ENCODE measurements at places on chromosomes 2 and 18. TPM values are rescaled to one million over a fixed set of nuclear protein-coding genes. Genes with fewer than 3 reads are reported as not detected.

- no peak for DNase-seq
These were observed 168.8 kb downstream of the TXNL1 start for GRCh38 chr18:56469582-56469981.

DNA sequence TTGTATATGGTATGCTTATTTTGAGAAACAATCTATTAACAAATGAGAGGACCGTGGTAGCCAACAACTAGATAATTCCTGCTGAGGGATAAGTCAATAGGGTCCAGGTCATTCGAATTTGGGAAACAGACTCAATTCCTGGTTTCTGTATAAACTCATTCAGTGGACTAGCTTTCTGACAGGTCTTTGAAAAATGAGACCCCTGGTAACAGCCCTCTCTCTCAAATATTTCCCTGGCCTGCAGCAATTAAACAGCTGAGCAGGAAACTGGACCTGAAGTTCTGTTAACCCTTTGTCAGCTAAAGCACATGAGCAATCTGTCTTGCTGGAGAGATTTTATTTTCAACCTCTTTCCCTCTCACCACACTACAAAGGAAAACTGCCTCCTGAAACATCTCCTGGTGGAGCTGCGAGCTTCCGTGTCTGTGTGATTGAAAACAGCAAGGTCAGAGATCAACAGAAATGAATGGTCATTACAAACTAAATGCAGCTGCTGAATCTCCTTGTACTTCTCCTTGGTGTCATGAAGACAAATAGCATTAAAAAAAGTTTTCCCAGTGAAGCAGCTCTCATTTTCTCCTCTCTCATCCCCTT lies 70.3 kb upstream of the CCDC85A start:
- DNase-seq, result no peak

DNA sequence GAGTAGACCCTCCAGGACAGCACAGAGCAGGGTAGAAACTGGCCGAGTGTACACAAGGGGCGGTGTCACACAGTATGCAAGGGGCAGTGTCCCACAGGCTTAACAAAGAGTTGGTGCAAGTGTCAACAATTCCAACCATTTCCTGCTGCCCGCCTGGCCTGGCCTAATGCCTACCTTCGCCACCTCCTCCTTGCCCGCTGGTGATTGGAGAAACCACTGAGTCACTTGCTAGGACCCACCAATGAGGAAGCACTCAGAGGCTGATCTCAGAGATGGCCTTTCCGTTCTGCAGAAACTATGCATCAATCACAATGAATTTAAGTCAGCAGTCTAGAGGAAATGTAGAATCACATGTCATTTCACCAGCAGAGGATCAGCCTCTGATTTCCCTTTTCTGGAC lies 263.3 kb upstream of the PKDCC start:
- DNase-seq, result no peak

- no peak for DNase-seq
These were observed 110.8 kb downstream of the LOXHD1 start for GRCh38 chr18:46546111-46546640.

GRCh38 chr2:143452817-143453451 lies 323.7 kb downstream of the ARHGAP15 start:
- DNase-seq, result peak; percentile 89

- no peak for DNase-seq
These were observed 73.3 kb downstream of the NDUFA10 start for GRCh38 chr2:239951825-239952224.

DNA sequence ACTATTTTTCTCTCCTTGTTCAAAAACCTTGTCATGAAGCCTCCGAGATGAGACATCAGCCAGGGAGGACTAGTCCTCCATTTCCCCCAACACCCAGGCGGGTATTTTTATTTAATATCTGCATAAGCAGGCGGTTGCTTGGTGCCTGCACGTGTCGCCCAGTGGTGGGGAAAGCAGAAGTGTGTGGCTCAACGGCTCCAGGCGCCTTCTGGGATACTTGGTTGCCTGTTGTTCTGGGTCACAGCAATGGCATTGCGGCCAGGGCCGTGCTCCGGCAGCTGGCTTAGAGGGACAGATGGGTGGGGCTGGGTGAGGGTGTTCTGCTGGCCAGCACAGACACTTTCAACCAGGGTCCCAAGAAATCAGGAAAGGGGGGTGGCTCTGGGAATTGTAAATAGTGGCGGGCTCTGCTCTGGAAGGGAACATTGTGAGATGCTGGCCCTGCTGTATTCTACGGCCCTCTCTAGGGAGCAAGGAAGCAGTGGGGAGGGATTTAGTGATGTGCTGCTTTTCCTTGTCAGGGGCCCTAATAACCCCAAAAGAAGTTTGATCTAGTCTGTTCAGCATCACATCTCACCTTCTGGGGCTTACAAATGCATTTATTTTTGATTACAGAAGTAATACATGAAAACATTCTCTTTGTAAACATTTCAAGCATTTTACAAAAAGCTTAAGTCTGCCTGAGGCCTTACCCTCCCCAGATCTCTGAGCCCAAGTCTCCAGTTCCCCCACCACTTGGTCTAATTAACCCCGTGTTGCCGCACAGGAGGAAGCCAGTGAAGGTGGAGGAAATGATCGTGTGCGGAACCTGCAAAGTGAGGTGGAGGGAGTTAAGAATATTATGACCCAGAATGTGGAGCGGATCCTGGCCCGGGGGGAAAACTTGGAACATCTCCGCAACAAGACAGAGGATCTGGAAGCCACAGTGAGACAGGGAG lies 1.1 kb downstream of the VAMP8 start:
- DNase-seq, result peak; percentile 49

GRCh38 chr2:177474301-177474700 lies 81.7 kb downstream of the AGPS start:
- DNase-seq, result no peak

DNA sequence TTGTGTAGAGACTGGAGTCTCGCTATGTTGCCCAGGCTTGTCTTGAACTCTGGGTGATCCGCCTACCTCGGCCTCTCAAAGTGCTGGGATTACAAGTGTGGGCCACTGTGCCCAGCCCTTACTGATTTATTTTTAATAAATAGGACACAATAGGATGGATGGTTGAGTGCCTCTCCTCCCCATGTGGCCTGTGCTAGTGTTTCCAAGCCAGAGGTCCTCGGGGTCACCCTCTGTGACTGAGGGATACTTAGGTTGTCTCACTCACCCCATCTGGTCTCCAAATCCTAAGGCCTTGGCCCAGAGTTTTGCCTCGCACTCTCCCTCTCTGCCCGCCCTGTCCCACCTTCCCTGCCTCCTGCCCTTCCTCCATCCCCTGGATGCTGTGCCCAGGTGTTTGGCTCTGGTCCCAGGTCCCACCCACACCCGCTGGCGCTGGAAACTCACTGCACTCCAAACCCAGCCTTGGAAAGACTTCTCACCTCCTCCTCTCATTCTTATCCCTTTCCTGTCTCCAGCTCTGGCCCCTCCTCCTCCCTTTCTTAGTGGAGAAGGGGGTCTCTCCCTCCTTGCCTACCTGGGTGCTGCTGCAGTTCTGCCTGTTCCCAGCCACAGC lies 4.7 kb upstream of the ECEL1 start:
- DNase-seq, result no peak

DNA sequence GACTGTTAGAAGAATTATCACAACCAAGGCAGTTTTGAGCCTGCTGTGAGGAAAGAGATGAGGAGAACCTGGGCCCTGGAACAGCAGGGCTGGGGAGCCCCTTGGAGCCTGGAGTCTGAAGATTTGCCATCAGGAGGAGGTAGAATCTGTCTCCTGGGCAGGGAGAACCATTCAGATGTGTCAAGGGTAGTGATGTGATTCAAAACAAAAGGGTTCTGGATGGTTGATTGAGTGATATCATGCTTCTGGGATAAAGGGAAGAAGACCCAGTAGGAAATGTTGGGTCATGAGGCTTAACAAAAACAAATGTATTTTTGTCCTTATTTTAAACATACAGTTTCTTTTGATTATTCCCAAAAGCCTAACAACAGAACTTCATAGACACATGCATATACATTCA lies 28.6 kb downstream of the RNF144A start:
- DNase-seq, result no peak

Gene RGPD8
- 13.1 TPM for total RNA-seq

- DNase-seq, result no peak
These were observed 77.1 kb upstream of the RBM44 start for GRCh38 chr2:237721458-237721857.

Gene MOGAT1
- total RNA-seq, result not detected

DNA sequence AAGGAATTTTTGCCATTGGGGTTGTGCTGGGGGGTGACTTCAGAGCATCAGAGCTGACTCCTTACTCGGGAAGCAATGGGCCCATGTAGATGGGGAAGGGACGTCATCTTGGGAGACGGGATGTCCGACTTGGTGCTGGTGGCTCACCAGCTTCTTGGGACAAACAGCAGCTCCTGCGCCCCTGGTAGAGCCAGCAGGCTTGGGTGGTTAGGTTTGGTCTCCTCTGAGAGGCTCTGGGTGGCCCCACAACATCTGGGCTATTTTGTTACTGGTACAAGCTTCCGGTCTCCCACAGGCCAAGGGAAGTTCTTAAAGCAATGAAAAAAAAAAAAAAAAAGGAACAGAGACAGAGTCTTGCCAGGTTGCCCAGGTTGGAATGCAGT lies 1.8 kb downstream of the NGEF start:
- peak; percentile 34 for DNase-seq

Gene TGFA
- not detected for total RNA-seq

- DNase-seq, result peak; percentile 40
These were observed 31.0 kb upstream of the TNS1 start for GRCh38 chr2:218033590-218034496.

Gene SRD5A2
- not detected for total RNA-seq

DNA sequence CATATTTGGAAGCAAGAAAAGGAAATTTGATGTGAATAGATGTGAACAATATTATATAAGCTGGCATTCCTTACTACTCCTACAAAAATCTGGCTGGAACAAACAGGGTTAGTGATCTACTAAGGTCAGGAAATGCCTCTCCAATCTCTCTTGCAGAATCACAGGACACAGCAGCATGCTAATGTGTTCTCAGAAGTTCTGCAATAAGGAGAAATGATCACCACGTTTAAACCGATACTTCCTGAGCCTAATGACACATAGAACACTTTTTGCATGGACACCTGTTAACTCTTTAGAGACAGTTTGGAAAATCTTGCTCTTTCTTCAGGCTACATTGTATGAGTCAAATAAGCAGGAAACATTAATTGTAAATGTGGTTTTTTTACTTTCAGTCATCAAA lies 89.6 kb upstream of the MAP3K20 start:
- no peak for DNase-seq

DNA sequence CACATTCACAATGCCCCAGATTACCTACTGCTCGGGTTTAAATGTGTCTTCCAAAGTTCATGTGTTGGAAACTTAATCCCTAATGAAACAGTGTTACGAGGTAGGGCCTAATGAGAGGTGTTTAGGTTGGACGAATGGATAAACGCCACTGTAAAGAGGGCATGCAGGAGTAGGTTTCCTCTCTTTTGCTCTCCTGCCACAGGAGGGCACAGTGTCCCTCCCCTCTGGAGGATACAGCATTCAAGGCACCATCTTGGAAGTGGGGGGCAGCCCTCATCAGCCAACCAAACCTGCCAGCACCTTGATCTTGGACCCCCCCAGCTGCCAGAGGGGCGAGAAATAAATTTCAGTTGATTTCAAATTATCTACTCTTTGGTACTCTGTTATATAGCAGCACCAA lies 103.5 kb downstream of the TSHZ1 start:
- DNase-seq, result no peak

Gene CAVIN2
- not detected for total RNA-seq

DNA sequence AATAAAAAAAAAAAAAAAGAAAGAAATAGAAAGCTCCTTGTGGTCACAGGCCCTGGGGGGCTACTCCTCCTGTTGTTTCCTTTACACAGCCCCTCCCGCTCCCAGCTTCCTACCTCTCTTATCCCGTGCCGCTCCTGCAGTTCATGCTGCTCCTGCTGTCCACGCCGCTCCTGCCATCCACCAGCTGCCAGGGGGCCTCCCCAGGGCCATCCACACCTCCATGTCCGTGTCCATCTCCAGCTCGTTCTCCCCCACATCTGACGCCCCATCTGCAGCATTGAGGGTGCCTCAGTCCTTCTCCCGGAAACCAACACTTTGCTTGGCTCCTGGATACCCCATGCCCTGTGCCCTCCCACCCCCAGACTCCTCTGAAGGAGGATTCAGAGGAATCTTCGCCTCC lies 191.7 kb downstream of the EIPR1 start:
- no peak for DNase-seq

DNA sequence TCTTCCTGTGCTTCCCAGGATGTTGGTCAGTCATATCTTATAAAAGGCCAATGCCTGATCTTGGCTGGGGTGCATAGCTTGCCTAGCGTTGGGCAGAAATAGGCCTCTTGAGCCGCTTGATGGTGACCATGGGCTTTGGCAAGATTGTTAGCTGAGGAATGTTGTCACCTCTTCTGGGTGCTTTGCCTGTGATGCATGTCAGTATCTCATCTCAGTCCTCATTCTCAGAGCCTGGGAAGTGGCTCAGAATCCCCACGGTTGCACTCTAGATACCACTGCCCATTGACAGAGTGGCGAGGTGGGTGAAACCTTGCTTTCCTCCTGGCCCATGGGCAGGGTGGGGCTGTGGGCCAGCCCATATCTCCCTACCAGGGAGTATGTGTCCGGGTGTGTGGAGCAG lies 79.2 kb upstream of the MGAT5 start:
- DNase-seq, result no peak

Gene TUBA4B
- total RNA-seq, result not detected

DNA sequence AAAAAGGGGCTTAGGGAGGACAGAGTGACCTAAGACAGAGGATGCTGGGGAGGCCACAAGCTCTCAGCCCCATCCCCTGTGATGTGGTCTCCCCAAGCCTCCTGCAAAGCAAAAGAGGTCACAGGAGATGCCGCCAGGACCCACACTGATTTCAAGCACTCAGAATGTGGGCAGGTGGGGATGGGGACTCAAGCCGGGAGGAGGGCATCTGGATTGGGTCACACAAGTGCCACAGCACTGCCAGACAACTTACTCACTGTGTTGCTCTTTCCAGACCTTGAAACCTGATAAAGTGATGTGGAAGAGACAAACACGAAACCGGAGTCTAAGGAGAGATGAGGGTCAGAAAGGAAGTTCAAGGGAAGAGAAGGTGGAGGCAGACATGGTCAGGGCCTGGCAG lies 95.7 kb downstream of the TTC32 start:
- peak; percentile 28 for DNase-seq

DNA sequence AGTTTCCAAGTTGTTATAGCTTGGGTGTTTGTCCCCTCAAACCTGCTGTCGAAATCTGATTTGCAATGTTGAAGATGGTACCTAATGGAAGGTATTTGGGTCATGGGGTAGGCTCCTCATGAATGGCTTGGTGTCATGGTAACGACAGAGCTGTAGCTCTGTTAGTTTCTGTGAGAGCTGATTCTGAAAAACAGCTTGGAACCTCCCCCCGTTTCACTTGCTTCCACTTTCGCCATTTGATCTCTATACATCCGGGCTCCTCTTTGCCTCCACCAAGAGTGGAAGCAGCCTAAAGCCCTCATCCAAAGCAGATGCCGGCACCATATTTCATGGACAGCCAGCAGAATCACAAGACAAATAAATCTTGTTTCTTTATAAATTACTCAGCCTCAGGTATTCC lies 1035.1 kb upstream of the SLC39A10 start:
- no peak for DNase-seq

Gene TTN
- 7.0 TPM for total RNA-seq

Measured in activated CD8-positive, alpha-beta memory T cell treated with anti-CD3 and anti-CD28 coated beads, Interleukin-2, amount 10 ng/mL, durations not matched to agents 7 days and 5 days (primary cell).